ENCODE measurements at places on chromosomes 7 and 10.

- peaks cover 9% of the 10 kb centered on the region for H3K27me3 ChIP-seq
- no peaks in the 10 kb centered on the region for H3K36me3 ChIP-seq
- DNase-seq = no peak
- no peak overlapping the region for H3K27ac ChIP-seq
These were observed 40.6 kb upstream of the GHITM start for GRCh38 chr10:84098667-84099066.

GRCh38 chr10:122551450-122551849 is 9.1 kb upstream of the DMBT1 start:
- H3K27me3 ChIP-seq = peaks cover 7% of the 10 kb centered on the region
- no peak overlapping the region for H3K27ac ChIP-seq
- no peaks in the 10 kb centered on the region for H3K36me3 ChIP-seq
- H3K4me1 ChIP-seq = no peaks in the 10 kb centered on the region
- no peak for DNase-seq

GRCh38 chr10:124064676-124065075 is 28.7 kb downstream of the CHST15 start:
- no peaks in the 10 kb centered on the region for H3K27me3 ChIP-seq
- no peak overlapping the region for H3K4me3 ChIP-seq
- DNase-seq = no peak
- H3K36me3 ChIP-seq = peaks cover 7% of the 10 kb centered on the region
- H3K27ac ChIP-seq = peak overlapping the region; percentile 41
- H3K4me1 ChIP-seq = peaks cover 38% of the 10 kb centered on the region

GRCh38 chr7:126178865-126179264 is 1073.9 kb downstream of the GRM8 start:
- H3K4me1 ChIP-seq = no peaks in the 10 kb centered on the region
- H3K36me3 ChIP-seq = no peaks in the 10 kb centered on the region
- DNase-seq = no peak
- no peak overlapping the region for H3K27ac ChIP-seq
- no peak overlapping the region for H3K4me3 ChIP-seq

- no peak overlapping the region for H3K27ac ChIP-seq
- no peak overlapping the region for H3K4me3 ChIP-seq
These were observed 15.5 kb downstream of the WAPL start for GRCh38 chr10:86506062-86506461.

GRCh38 chr10:18378766-18379165 is 238.5 kb downstream of the CACNB2 start:
- H3K36me3 ChIP-seq = no peaks in the 10 kb centered on the region
- H3K4me1 ChIP-seq = no peaks in the 10 kb centered on the region
- H3K4me3 ChIP-seq = no peak overlapping the region

DNA sequence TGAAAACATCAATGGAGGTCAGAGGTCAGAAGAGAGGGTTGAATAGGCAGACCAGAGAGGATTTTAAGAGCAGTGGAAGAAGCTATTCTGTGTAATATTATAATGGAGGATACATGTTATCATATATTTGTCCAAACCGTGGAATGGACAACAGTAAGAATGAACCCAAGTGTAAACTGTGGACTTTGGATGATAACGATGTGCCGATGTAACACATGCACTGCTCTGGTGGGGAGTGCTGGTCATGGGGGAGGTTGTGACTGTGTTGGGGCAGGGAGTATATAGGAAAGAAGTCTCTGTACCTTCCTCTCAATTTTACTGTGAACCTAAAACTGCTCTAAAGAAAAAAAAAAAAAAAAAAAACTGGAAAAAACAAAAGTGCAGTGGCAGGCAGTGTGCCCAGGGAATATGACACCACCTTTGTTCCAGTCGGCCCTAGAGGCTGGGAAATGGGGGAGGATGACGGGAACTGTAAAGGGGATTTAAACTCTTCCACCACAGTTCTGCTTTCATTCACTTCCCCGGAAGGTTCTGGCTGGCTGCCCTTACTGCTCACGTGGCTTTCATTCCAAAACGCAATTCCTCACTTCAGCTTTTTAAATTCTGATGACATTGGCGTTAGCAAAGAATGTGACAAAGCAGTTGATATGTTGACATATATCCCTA is 113.7 kb upstream of the ANKRD1 start:
- H3K27ac ChIP-seq = no peak overlapping the region
- peaks cover 13% of the 10 kb centered on the region for H3K27me3 ChIP-seq
- H3K36me3 ChIP-seq = no peaks in the 10 kb centered on the region
- no peak for DNase-seq
- H3K4me3 ChIP-seq = no peak overlapping the region

DNA sequence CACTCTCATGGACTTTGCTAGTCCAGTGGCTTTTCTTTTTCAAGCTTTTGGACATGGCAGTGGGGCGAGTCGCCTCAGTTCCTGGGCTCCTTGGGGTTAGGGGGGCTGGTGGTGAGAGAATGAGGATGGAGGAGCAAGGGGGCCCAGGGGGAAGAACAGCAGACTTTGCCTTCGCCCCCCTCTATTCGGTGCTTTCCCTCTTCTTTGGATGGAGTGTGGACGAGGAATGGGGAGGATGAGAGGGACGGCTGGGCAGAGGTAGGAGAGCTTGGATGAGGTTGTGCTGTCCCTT is 255 bp downstream of the MAGI2 start:
- DNase-seq = no peak
- H3K4me1 ChIP-seq = peaks cover 5% of the 10 kb centered on the region
- H3K27ac ChIP-seq = peak overlapping the region; percentile 89
- peaks cover 5% of the 10 kb centered on the region for H3K36me3 ChIP-seq
- H3K27me3 ChIP-seq = peaks cover 27% of the 10 kb centered on the region

GRCh38 chr10:89035461-89035860 is 44.9 kb downstream of the FAS start:
- no peak for DNase-seq
- no peaks in the 10 kb centered on the region for H3K27me3 ChIP-seq
- H3K4me1 ChIP-seq = peaks cover 7% of the 10 kb centered on the region
- no peak overlapping the region for H3K4me3 ChIP-seq

GRCh38 chr7:135368416-135369186 is 135.0 kb downstream of the STRA8 start:
- peaks cover 8% of the 10 kb centered on the region for H3K4me1 ChIP-seq
- peaks cover 2% of the 10 kb centered on the region for H3K36me3 ChIP-seq
- DNase-seq = no peak

DNA sequence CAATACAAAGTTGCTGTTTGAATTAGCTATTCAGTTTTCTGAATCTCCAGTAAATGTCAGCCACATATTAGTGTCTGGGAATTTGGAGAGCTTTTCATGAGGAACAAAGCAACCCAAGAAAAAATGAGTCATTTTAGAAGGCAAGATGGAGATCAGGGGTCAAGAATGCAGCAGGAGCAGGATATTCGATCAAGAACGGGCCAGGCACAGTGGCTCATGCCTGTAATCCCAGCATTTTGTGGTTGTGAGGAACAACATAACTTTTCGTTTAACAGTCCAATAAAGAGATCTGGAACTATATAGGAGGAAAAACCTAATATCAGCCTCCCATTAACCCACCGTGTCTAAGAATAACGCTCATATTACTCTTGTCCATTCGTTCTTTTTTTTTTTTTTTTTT is 600.5 kb downstream of the MAGI2 start:
- H3K27ac ChIP-seq = no peak overlapping the region
- no peaks in the 10 kb centered on the region for H3K36me3 ChIP-seq
- no peak overlapping the region for H3K4me3 ChIP-seq
- peaks cover 4% of the 10 kb centered on the region for H3K4me1 ChIP-seq
- no peaks in the 10 kb centered on the region for H3K27me3 ChIP-seq
